Inflammatory macrophage treated with lipopolysaccharide for 1 hour (primary cell): ENCODE measurements at places on chromosomes 16 and 17.

GRCh38 chr17:76265624-76266243 lies 586 bp downstream of the UBALD2 start:
- peak; percentile 43 for DNase-seq

GRCh38 chr16:88197481-88198456 lies 185.0 kb upstream of the ZNF469 start:
- DNase-seq, result no peak

DNA sequence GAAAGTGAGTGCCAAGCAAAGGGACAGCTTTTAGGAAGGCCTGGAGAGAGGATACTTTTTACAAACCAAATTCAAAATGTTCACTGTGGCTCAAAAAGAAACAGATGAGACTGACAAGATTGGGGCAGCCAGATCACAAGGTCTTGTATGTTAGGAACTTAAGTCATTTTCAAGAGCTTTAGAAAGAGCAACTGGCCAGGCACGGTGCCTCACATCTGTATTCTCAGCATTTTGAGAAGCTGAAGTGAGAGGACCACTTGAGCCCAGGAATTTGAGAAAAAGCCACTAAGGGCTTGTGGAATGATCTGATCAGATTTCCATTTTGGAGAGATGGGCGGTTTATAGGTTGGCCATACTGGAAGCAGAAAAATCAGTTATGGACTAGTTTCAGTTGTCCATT lies 17.2 kb downstream of the SPAG9 start:
- DNase-seq, result no peak

DNA sequence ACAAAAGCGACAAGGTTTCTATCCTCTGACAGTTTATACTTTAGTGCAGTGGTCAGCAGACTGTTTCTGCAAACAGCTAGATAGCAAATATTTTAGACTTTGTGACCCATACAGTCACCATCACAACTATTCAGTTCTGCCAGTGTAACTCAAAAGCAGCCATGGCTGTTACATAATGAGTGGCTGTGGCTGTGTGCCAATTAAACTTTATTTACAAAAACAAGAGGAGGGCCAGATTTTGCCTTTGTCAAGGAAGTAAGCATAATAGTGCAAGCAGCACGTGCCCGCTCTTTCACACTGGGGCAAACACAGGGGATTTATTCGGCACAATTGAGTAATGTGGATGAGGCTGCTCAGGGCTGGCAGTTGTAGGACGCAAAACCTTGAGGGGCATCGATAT lies 551.5 kb downstream of the MAF start:
- DNase-seq, result no peak

DNA sequence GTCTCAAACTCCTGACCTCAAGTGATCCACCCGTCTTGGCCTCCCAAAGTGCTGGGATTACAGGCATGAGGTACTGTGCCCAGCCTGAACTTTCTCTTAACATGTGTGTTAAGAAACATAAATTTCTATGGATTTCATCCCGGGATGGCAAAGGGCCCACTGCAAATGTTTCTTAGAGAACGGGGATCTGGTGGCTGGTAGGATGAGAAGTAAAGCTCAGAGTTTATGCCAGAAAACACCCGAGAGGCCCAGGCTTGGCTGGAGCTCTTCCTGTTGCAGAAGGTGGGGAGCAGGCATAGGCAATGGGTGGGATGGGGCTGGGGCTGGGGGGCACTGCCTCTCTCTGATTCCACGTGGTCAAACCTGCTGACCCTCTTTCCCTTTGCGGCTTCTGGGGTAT lies 5.6 kb upstream of the CARHSP1 start:
- no peak for DNase-seq

GRCh38 chr16:21327046-21327445 lies 49.0 kb upstream of the CRYM start:
- no peak for DNase-seq

GRCh38 chr16:49733313-49734009 lies 122.5 kb downstream of the ZNF423 start:
- DNase-seq, result no peak

DNA sequence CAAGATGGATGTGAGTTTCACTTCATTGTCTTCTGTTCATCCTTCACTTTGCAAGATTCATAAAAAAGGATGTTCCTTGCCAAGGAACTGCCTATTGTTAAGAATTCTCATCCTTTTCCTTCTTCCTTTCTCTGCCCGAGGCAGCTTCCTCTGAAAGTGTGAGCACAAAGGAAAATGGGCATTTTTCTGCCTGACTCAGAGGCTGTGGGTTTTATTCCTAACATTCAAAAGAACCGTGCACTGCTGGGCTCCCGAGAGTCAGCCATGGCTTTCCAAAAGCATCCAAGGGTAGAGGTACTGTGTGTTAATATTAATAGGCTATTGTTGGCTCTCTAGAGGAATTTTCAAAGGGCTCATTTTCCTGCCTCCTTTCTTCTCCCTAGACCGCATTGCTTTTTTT lies 289.4 kb downstream of the ABCC12 start:
- no peak for DNase-seq

DNA sequence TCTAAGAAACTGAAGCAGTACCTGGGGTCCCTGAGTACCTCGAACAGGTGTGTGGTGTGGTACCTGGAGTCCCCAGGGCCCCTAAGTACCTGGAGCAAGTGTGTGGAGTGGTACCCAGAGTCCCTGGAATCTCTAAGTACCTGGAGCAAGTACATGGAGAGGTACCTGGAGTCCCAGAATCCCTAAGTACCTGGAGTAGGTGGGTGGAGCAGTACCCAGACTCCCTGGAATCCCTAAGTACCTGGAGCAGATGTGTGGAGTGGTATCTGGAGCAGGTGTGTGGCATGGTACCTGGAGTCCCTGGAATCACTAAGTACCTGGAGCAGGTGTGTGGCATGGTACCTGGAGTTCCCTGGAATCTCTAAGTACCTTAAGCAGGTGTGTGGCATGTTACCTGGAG lies 22.5 kb upstream of the MED9 start:
- DNase-seq, result no peak

DNA sequence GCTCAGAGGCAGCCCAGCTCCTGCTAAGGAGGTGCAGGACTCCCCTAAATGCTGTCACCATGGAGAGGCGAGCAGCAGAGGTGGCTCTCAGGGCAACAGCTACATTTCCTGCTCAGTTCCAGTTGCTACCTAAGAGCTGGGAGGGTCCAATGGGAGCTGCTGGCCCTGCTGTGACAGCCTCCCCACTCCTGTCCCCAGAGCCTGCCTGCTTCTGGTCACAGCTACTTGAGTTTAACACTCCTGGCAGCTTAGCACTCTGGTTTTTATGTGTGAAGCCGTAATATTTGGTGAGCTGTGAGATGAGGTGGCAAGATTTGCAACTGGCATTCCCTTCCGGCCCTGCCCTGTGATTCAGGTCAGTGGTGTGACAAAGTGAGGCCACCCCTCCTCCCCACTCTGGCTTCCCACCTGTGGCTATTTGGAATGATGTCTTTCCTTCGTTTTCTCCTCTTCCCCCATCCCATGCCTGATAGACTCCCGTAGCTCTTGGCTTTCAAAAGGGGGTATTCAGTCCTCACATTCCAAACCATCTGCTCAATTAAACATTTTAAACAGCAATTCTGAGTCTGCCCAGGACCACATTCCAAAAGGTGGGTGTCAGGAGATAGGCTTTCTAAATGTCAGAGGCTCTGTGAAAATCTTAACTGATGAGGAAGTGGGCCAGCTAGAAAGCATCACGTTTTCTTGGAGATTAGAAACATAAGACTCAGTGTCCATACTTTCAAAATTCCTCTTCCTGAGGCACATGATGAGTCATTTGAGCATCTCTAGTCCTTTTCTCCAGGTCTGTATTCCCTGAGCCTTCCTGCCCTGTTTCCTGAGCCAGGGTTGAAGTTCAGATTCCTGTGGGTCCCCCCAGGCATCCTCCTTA lies 42.6 kb upstream of the SKAP1 start:
- no peak for DNase-seq

- DNase-seq, result no peak
Measured at GRCh38 chr17:4007346-4008081, 43.3 kb upstream of the ATP2A3 start.

DNA sequence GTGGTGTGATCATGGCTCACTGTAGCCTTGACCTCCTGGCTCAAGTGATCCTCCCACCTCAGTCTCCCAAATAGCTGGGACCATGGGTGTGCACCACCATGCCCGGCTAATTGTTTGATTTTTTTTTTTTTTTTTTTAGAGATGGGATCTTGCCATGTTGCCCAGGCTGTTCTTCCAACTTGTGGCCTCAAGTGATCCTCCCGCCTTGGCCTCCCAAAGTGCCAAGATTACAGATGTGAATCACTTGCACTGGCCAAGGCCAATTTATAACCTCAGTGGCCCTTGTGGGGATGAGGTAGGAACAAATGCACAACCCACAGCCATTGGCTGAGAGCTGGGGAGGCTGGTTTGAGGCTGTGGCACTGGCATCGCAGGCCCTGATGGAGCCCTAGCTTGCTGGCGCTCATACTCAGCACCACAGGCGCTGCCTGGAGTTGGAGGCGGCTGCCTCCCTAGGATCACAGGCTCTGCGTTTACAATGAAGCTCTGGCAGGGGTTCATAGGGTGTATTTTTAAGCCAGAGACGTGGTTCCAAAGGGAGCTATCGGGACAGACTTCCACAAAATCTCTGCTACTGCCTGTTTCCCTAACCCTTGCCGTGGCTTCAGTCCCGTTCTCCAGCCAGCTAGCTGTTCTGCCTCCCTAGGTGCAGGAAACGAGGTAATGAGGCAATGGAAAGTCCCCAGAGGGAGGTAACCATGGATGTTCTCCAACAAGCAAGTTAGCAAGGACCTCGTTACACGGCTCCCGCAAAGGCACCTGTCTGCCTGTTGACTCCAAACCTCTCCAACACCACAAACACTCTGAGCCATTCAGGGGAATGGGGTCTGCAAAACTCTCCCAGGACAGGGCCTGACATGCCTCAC lies 2.9 kb downstream of the ABCA3 start:
- no peak for DNase-seq

GRCh38 chr17:81132197-81132540 lies 33.1 kb upstream of the PVALEF start:
- DNase-seq, result no peak

DNA sequence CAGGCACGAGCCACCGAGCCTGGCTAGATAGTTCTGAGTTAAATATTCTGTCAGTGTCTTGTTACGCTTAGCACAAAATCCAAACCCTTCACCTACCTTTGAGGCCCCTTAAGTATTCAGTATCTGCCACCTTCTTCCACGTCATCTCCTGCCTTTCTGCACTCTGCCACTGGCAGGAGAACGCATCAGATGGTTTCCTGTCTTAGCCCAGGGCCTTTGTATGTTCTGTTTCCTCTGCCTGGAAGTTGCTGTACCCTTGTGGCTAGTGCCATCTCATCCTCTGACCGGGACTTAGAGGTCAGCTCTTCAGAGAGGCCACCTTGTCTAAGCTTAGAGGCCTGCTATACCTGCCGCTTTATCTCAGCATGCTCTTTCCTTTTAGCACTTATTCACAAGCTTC lies 67.5 kb upstream of the LGALS9 start:
- no peak for DNase-seq

- no peak for DNase-seq
Measured at GRCh38 chr16:16155234-16155633, 68.1 kb downstream of the ABCC6 start.
